RWPE1 (cell line): ENCODE measurements at places on chromosomes 16 and 17.

DNA sequence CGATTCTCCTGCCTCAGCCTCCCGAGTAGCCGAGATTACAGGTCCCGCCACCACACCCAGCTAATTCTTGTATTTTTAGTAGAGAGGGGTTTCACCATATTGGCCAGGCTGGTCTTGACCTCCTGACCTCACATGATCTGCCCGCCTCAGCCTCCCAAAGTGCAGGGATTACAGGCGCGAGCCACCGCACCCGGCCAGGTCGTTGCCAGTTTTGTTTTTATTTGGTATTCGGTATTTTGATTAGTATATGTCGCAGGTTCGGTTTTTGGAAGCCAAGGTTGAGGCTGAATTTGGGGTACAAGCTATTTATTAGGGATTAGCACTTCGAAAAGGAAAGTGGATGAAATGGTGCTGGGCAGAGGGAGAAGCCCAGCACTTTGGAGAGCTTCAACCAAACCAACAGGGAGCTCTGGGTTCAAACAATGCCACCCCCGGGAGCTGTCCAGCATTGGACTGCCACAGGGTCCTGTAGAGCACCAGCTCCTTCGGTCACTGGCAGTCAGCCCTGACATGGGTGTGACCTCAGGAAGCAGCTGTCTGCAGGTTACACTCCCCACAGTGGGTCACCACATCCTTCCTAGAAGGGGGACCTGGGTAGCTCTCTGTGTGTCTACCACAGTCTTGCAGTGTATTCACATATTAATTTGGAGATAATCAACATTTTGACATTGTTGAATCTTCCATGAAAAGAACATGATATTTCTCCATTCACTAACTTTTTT is 1.5 kb upstream of the CLEC10A start:
- no peak for DNase-seq

DNA sequence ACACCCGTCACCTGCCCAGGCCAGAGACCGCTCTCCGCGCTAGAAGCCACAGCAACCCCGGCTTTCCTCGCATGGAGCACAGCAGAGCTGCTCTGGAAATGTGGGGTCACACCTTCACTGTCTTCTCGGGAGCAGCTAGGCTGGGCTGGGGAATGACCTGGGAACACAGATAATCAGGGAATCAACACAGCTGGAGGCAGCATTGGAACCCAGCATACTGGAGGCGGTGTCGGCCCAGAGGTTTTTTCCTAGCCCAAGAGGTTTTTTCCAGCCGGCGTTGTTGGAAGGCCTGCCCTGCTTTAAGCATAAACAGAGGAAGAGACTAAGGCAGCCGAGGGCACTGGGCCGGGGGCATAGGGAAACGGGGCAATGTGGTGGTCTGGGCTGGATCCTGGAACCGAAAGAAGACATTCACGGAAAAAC is 791 bp upstream of the PLD6 start:
- DNase-seq, result no peak

GRCh38 chr17:57550016-57550415 is 195.1 kb downstream of the CCDC182 start:
- DNase-seq, result no peak

- no peak for DNase-seq
Measured at GRCh38 chr17:40203131-40203530, 16.0 kb upstream of the WIPF2 start.

GRCh38 chr17:62722625-62723024 is 85.5 kb downstream of the MARCHF10 start:
- no peak for DNase-seq

DNA sequence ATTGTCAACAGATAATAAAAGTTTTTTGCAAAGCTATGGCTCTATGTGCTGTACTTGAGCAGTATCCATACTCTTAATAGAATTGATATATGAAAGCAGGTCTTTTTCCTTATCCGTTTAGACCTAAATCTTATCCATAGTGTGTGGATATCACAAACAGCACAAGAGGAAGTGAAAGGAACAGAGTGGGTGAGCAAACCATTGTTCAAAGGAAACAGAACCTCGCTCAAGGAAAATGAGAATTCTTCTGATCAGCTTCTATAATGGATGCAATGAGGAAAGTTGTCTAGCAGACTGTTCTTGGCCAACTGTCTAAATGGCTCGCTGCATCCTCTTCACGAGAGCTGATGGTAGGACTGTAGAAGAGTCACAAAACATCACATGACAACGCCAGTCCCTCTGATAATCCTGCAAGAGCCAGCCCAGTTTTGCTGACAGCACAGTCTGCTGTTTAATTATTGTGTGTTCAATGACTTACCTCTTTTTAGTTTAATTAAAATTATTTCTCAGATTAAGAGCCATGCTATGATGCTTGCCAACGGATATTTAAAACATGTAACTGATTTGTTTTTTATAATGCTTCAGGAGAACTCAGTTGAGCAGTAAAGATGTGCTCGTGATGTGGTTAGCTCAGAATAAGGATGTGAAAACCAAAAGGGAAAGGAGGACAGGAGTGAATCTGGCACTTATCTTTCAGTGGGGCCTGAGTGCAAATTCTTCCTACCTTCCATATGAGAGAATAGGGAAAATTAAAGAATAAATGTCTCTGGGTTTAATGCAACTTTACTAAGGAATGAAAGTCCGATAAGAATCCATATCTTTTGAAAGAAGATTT is 38.5 kb downstream of the WWOX start:
- DNase-seq, result no peak

GRCh38 chr16:88310796-88311605 is 71.8 kb upstream of the ZNF469 start:
- DNase-seq, result no peak

GRCh38 chr16:81458149-81458669 is 13.6 kb downstream of the CMIP start:
- no peak for DNase-seq

DNA sequence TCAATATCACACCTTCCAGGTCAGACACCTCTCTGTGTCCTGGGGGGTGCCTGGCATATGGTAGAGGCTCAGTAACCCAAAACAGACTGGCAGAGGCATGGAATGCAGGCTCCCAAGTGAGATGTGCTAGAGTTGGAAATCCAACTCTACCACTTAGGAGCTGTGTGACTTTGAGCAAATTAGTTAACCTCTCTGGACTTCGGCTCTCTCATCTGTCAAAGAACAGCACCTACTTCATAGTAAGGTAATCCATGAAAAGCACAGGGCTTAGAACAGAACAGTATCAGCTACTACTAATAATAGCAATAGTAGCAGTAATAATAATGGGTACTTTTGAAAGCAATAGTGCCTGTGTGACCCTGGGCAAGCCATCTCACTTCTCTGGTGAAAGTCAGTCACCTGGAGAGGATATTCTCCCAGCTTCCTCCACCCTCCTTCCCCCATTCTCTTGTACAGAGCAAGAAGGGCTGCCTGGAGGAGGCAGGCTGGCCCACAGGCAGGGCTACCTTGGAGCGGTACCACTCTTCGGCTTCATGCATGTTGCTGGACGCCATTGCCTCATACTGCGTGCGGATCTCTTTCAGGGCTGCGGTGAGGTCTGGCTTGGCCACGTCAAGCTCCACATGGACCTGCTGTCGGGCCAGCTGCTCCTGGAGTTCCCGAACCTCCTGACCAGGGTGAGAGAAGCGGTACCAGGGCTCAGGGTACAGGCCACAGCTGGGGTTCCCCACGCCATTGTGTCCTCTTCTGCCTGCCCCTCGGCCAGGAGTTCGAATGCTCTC is 2.3 kb downstream of the GFAP start:
- DNase-seq, result no peak

DNA sequence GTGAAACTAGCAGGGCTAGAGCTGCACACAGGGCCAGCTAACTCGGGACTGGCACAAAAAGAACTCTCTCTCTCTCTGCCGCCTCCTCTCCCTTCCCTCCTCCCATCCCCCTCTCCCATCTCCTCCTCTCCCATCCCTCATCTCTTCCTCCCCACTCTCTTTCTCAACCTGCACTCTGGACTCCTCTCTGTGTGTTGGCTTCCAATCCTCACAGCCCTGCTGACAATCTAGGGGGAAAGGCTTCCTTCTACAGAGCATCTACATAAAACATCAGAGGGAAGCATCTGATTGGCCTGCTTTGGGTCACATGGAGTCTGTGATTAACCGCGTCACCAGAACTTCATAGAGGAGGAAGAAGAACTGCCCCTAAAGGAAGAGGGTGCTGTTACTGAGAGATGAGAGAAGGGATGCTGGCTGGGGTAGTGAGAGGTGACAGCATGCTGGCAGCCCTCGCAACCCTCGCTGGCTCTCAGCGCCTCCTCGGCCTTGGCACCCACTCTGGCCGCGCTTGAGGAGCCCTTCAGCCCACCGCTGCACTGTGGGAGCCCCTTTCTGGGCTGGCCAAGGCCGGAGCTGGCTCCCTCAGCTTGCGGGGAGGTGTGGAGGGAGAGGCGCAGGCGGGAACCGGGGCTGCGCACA is 12.8 kb upstream of the ZFP90 start:
- DNase-seq, result no peak

DNA sequence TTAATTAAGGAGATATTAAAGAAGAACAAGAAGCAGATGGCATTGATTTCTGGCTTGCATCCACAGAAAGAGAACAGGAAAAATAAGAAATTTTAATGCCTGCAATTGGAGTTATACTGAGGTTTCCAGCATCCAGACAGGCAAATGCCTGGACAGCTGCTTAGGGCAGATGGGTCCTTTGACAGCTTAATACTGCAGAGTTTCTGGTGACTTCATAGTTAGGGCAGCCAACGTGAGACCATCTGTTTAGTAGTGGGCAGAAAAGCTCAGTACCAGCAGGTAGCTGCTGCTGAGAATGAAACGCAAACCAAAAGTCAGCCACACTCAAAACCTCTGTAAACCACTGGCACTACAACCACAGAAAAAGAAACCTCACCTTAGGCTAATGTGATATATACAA is 109.8 kb downstream of the CDK5R1 start:
- no peak for DNase-seq

- peak; percentile 92 for DNase-seq
Measured at GRCh38 chr17:45170931-45171337, 9.3 kb downstream of the HEXIM2 start.

DNA sequence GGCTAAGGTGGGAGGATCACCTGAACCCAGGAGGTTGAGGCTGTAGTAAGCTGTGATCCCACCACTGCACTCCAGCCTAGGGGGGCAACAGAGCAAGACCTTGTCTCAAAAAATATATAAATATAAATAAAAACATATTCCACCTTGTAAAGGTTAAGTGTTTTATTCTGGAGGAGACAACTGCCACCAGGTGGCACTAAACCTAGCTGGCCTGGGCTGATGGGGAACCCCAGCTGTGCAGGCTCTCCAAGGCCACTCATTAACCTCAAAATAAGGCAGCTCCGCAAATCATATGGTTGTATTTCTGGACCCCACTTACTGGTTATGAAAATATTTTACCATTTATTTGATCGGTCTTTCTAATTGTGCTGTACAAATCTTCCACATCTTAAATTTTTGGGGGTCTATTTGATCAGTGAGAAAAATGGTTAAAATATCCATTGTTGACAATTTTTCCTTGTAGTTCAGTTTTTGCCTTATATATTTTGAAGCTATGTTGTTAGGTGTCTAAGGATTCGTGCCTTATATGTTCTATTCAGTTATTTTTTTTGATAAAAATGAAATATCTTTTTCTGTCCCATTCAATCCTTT is 8.5 kb upstream of the ICAM2 start:
- peak; percentile 74 for DNase-seq

DNA sequence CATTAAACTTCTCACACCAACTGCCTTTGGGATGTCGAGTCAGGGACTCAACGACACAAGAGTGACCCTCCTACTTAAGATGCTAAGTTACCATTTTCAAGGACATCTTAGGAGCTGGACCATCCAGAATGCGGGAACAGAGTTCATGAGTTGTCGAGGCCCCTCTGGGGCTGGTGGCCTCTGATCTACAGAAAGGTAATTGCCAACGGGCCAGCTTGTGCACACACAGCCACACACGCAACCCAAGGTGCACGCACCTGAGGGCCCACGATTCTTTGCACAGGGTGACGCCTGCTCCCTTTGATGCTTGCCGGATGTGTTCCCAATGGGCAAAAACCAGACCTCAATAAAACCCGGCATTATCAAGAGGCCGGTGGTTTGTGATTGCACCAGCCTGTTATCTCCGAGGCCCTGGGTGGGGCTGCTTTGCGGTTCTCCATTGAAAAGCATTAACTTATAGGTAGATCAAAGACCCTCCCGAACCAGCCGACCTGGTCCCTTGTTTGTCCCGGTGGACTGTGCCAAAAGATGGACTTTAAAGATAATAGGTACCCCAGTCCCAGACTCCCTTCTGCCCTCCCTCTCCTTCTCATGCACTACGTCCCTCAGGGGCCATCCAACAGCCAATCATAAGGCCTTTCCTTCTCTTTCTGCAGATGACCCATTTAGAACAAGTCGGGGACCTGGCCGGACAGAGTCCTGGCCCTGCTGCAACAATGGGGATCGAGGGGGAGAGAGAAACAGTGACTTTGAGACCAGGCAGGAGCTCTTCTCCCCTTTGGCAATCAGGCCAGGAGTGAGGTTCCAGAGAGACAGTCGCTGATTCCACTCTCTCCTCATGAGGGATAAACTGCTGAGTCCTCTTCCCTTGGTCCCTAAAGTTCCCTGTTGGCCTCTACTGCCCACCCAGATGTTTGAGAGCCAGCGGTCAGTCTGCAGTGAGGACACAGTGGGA is 292.5 kb downstream of the SOX9 start:
- no peak for DNase-seq

GRCh38 chr17:74408815-74409214 is 23.1 kb upstream of the GPRC5C start:
- DNase-seq, result no peak

DNA sequence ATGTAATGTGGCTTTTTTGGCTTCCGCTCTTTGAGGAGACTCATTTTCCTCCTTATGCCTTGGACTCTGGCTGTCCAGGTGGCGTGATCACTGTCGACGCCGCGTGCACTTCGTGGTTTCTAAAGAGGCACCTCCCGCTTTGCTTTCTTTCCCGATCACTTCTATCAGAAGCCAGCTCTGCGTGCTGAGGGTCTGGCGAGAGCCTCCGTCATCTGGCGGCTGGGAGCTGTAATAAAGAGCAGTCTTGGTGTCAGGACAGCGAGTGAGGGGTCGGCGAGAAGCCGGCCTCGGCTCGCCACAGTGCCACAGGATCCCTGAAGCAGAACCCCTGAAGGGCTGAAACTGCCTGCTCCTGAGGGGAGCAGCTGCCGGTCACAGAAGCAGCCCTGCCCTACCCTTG is 7.4 kb downstream of the ZNF750 start:
- DNase-seq, result no peak

GRCh38 chr17:61584266-61584665 is 6.8 kb downstream of the NACA2 start:
- DNase-seq, result no peak

DNA sequence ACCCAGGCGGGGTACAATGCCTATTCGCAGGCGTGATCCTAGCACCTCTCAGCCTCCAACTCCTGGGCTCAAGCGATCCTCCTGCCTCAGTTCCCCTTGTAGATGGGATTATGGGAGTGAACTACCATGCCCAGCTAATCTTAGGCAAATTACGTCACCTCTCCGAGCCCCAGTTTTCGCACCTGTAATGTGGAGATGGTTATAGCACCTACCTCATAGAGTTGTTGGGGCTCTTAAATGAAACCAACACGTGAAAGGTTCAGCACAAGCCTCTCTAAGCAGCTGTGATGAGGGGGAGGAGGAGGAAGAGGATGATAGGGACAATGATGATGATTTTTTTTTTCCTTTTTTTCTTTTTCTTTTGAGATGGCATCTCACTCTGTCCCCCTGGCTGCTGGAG is 59.9 kb downstream of the ABR start:
- DNase-seq, result no peak

- no peak for DNase-seq
Measured at GRCh38 chr17:4313221-4314114, 49.7 kb upstream of the ANKFY1 start.

- DNase-seq, result peak; percentile 16
Measured at GRCh38 chr17:8430966-8431365, 4.7 kb upstream of the NDEL1 start.

GRCh38 chr16:1537763-1538289 is 4.4 kb downstream of the TMEM204 start:
- no peak for DNase-seq
